Ammon's horn (tissue), 1 donor: ENCODE measurements at places on chromosomes 7 and 10.
A peak's percentile ranks its signal among the peaks of the same experiment; 100 is the strongest.

DNA sequence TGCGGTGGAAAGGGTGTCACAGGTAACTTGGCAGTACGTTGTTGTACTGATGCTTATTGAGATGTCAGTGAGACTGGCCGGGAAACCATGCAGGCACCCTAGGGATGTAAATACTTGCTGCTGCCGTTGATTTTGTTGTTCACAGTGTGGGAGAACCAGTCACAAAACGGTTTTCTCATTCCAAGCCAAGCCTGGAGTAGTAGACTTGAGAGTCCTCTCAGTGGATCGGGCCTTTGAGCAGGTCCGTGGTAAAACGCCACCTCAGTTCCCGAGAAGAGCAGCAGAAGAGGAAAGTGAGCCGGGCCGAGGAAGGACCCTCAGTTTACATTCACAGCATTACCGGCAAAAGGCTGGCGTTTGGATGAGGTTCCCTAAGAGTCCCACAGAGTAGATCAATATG is 1.1 kb downstream of the JAKMIP3 start:
- no peak for DNase-seq

DNA sequence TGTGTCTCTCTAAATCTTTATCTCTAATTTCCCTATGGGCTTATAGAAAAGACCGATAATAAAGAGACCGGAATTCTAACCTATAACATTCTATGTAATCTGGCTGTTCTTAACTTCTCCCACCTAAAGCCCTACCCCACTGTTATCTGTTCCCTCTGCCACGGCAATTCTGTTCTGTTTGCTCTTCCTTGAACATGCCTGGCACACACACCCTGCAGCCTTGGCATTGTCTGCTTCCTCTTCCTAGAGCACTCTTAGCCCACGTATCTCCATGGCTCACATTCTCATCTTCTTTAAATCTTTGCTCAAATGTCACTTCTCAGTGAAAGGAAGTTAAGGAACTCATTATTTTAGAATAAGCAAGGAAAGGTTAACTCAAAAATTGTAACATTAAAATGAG is 309.2 kb downstream of the GPR158 start:
- DNase-seq = no peak

GRCh38 chr10:72574636-72575035 is 51.2 kb downstream of the MICU1 start:
- peak; percentile 56 for DNase-seq

DNA sequence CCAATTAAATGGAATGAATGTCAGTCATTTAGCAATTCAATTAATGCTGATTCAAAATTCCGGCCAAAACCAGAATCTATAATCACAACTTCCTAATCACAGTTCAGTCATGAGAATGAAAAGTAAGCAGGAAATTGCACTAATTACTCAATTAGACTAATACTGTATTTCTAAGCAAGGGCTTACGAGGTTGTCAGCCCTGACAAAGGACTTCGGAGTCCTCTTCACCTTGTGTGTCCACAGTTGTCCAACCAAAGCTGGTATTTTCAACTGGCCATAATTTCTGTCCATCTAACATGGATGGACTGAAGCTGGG is 17.4 kb downstream of the CPA1 start:
- DNase-seq = no peak

DNA sequence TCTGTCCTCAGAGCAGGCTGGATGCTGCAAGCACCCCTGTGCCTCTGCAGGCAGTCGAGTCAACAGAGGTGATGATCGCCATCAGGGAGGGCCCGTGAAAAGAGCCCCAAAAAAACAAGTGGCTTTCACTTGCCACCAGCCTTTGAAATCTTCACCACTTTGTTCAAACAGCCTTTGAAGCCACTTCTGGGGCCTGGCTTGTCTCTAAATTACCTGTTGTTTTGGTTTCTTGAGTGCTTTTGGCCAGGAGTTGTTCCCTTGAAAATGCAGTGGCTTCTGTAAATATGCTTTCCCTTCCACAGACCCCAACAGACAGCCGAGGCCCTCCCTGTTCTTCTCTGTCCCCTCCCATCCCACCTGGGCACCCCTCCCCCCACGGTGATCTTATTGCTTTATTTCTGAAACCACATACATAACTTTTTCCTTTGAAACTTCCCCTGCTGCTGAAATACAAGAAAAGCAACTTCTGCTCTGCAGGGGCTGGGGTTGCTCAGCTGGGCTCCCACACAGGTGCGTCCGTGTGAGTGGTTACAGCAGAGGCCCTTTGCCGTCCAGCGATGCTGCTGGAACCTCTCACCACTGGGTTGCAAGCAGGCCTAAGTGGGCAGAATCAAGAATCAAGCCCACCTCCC is 283.8 kb upstream of the SHH start:
- DNase-seq = no peak

GRCh38 chr7:29150856-29151255 is 4.5 kb upstream of the CPVL start:
- DNase-seq = no peak

DNA sequence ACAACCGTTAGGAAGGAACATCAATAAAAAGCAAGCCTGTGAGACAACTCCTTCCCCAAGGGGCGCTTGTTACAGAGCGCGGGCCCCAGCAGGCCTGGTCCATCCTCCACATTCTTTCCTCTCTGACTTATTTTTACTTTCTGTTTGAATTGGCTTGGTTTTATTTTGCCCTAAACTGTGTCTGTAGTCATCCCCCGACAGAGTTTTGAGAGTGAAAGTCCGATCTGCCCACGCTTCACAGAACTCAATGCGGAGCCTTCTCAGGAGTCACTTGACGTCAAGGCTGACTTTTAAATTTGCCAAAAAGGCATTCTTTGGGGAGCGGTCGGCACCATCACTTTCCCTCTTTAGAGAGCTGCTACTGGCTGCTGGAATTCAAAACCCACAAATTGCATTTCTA is 150.1 kb upstream of the KLF6 start:
- DNase-seq = no peak

GRCh38 chr7:96321031-96321657 is 754 bp downstream of the SLC25A13 start:
- DNase-seq = peak; percentile 86

DNA sequence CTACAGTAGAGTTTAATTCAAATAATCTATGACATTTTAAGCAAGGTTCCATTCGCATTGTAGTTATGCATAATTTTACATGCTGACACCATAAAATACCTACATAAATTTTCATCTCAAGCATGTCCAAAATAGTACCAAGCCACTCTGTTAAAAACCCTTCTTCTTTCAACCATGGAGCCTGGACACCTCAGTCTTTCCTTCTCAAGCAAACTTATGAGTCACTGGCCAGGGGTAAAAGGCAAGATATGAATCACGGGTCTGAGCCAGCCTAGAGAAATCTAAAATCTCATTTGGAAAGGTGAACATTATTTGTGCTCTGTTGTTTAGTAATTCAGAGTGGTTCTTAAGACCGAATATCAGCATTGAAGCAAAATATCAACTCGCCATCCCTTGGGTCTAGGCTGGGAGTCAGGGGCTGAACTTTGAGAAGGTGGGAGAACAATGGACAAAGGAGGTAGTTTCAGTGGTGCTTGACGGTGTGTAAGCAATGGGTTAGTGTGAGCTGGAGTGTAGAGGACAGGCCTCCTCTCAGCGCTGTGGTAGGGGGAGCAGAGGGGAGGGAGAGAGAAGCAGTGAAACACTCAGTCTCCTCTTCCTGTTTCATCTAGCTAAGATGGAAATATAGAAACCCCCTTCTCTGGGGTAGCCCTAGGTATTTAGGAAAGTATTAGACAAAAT is 19.1 kb upstream of the GPAM start:
- no peak for DNase-seq

GRCh38 chr7:34042406-34042805 is 137.1 kb downstream of the BMPER start:
- no peak for DNase-seq

- no peak for DNase-seq
These were observed 304.2 kb downstream of the RNLS start for GRCh38 chr10:88278912-88279311.

GRCh38 chr7:51054231-51054630 is 262.4 kb downstream of the COBL start:
- no peak for DNase-seq

GRCh38 chr7:20114468-20114867 is 102.7 kb downstream of the MACC1 start:
- peak; percentile 63 for DNase-seq

DNA sequence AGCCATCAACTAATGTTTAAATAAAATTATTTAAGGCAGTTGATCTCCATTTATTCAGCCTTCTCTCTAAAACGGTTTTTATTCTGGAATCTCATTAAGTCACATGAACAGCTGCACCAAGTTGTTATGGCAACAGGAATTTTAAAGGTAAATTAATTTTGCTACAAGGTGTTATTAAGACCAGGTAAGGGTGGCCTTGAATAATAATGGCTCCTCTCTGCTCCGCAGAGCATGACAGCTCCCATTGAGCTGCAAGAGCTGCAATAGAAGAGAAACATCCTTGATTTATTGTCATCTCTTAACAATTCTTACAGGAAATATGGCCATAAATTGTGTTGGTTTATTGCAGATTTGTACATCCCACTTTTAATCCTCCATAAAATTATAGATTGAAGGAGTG is 165.8 kb downstream of the KLF6 start:
- DNase-seq = no peak

DNA sequence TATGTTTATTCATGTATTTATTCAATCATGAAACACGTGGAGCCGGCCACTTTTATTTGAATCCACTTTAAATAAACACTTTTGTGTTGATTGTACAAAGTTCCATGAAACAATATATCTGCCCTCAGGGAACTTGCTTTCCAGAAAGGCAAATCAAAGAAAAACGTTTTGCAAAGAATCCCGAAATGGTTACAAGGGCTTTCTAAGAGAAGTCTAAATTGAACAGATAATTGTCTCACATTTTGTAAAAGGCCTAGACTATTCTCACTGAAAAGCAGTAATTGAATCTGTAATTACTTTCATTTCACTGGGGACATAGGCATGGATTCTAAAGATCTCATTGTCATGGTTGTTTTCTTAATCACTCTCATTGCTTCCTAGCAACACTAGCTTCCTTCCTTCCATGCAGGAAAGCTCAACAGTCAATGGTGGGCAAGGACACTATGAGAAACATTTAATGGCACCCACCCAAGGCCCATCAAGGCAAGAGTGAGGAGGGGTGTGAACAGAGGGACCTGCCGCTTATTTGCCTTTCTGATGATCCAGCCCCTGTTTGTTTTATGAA is 622.4 kb upstream of the C7orf33 start:
- no peak for DNase-seq

- no peak for DNase-seq
These were observed 71.7 kb downstream of the COBL start for GRCh38 chr7:51244885-51245284.

DNA sequence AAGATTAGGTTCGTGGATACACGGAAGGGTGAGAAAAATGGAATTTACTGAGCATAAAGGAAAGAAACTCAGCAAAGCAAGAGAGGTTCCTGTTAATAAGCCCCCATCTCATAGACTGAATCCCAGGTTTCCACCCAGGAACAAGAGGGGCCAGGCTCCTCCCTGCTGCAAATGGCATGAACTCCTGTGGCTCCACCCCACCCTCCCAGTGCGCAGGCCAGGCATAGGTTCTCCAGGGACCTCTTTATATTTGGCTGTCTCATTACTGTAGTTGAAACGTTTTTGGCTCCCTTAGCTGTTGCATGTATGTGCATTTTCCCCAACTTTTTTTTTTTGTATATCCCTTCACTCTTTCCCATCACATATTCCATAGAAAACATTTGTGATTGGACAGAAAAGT is 217.8 kb upstream of the NRP1 start:
- no peak for DNase-seq

DNA sequence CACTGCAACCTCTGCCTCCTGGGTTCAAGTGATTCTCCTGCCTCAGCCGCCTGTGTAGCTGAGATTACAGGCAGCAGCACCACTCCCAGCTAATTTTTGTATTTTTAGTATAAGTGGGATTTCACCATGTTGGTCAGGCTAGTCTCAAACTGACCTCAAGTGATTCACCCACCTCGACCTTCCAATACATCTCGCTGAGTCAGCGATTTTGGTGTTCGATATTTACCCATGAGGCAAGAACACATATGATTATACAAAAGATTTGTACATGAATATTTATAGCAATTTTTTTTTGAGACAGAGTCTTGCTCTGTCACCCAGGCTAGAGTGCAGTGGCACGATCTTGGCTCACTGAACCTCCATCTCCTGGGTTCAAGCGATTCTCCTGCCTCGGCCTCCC is 19.8 kb downstream of the PNLIP start:
- no peak for DNase-seq

DNA sequence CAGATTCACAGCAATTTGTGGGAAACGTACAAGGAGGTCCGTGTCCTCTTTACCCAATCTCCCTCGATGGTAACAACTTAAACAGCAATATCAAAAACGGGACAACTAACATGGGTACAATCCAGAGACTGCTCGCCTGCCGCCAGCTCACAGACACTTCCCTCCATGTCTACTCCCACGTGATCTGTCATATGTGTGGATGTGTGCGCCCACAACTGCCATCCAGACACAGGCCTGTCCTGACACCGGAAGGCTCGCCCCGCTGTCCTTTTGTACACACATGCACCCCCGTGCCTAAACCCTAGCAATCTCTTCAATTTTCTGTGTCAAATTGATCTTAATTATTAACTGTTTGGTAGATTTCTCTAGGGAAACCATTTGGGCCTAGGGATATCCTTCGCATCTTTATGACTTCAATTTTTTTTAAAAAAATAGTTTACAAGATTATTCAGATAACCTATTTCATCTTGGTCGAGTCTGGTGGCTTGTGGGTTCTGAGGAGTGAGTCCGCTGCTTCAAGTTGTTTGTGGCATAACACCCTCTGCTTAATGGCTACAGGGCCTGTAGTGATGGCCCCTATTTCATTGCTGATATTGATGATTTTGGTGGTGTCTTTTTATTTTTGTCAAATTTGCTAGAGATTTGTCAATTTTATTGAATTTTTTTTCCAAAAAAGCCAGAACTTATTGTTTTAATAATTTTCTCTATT is 260.6 kb downstream of the MAD1L1 start:
- no peak for DNase-seq

- DNase-seq = no peak
These were observed 60.7 kb upstream of the DNAJB6 start for GRCh38 chr7:157276091-157276561.

DNA sequence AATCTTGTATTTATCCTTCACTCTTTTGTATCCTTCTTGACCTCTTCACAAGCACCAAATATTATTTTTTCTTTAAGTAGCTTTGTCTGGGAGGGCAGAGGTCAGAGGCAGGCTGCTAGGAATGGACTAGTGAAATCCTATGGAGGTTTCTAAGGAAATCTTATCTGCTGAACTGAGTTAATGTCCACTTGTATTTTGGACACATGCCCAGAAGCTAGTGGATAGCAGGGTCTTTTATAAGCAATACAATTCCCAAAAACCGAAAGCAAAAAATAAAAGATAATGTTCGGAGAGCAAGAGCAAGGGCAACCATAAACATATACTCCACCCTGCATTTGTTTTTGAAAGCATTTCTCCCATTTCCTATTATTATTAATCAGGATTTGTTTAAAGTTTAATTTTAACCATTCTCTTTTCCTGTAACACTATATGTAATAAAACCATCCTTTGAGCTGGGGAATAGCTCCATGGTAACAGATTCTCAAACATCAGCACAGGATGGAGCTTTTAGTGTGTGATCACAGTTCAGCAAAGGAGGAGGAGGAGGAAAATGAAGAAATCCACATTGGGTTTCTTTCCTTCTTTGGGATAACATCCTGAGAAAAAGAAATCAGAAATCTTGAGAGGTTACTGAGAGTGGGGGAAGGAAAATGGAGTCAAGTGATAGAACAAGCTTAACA is 328.2 kb upstream of the LRRN3 start:
- no peak for DNase-seq

- peak; percentile 52 for DNase-seq
These were observed 48.3 kb upstream of the FAM171A1 start for GRCh38 chr10:15419279-15419874.
